ENCODE measurements at places on chromosomes 4 and X.
A peak's percentile ranks its signal among the peaks of the same experiment; 100 is the strongest.

DNA sequence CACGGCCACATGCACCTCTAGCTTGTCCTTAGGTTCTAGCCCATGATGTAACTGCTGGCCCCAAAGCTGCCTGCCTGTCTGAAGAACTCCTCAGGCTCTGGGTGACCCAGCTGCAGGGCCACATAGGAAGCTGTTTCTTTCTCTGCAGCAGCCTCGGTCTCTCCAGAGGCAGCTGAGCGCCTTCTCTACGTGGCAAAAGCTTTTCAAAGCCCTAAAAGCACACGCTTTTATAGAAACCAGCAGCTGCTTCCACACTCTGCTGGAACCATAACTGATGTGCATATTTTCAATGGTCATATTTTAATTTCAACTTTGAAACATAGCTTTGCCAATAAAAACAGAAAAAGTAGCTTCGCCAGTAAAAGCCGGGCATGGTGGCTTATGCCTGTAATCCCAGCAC lies 37.4 kb downstream of the FAM53A start:
- no peak for DNase-seq

DNA sequence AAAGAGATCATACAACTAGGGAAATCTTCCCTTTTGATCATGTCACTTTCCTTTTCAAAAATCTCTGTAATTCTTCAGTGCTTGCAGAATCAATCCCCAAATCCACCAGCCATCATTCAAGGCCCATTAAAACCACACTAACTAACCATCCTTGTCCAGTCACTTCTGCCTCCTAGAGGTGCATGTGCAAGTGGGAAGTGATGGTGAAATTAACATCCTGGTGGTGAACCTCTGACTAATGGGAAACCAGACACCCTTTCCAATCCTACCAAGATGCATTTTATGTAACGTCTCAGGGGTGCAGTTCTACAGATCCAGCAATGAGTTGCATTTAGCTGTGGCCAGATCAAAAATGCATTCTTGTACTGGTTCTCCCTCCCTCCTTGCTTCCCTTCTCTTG lies 341.8 kb downstream of the RAPGEF2 start:
- no peak for DNase-seq

- DNase-seq, result no peak
Observed at GRCh38 chrX:154800478-154801210, 4.6 kb downstream of the MPP1 start.

GRCh38 chrX:153687121-153688039 lies at the start of gene SLC6A8:
Gene SLC6A8 (plus strand): TSS chrX:153687926. CDS start chrX:153688575, 649 bp downstream.
- peak; percentile 80 for DNase-seq

DNA sequence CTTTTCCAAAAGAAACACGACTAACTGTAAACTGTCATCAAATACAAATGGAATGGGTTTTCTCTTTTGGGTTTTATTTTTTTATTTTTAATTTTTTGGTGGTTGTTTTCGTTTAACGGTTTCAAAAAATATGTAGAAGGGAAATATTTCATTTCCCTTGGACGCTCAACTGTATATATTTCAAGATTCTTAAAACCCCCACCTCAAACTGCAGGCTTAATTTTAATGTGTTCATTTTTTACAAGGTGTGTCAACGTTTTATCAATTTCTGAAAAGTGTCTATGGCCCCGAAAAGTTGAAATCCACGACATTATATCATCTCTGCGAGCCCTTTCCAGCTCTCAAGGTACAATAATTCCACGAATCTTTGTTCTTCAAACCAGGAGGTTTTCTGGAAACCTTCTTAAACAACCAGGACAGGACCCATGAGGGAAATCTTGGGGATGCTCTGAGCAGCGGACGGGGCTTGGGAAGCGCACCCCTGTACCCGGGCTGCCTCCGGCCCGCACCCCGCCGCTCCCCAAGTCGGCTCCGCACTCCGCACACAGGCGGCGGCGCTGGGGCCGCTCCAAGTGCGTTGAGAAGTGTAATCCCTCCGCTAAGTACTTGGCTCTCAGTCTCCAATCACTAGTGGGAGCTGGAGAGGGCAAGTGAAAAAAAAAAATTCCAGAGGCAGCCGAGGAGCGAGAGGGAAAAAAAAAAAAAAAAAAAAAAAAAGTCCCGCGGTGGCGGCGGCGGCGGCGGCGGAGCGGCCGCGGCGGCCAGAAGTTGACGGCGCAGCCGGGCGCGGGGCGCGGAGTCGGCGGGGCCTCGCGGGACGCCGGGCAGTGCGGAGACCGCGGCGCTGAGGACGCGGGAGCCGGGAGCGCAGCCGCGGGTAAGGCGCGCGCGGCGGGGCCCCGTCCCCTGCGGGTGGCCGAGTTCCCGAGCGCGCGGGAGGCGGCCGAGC lies at the start of gene BMPR1B:
TSS of gene BMPR1B (plus strand) at position 764 of the 949 bp plus-strand sequence. CDS start 346,470 bp downstream, outside the sequence.
- DNase-seq, result peak; percentile 67

DNA sequence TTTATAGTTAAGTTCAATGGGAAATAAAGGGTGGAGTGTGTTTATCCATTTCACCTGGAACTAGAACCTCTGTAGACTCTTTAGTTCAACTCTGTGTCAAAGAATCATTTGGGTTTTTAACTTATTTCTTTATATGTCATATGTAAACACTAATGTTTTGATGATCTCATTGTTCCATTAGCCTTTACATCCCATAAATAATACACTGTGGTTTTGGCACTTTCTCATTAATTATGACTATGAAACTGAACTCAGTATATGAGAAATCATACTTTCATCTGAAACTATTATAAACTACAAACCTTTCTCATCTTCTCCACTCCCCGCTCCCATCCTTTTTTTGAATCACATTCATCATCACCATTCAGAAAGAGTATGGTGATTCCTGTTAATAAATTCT lies 31.0 kb downstream of the F8 start:
- no peak for DNase-seq

DNA sequence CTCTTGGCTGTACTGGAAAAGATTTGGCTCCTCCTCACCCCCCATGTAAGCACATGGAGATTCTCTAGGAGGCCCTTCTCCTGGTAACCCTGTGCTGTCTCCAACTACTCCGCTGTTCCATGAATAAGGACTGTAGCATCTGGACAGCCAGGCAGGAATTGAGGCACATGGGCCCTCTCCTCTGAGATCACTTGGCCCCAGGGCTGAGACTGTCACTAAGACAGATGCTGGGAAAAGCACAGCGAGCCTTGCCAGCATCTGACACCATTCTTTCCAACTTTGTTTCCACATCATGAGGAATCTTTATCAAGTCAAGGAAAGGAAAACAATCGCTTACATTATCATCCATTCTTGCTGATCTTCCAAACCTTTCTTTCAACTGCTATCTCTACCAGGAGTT lies 222.6 kb upstream of the INTU start:
- DNase-seq, result no peak

GRCh38 chrX:151973851-151974335 lies 583 bp downstream of the GABRE start:
- DNase-seq, result peak; percentile 48

DNA sequence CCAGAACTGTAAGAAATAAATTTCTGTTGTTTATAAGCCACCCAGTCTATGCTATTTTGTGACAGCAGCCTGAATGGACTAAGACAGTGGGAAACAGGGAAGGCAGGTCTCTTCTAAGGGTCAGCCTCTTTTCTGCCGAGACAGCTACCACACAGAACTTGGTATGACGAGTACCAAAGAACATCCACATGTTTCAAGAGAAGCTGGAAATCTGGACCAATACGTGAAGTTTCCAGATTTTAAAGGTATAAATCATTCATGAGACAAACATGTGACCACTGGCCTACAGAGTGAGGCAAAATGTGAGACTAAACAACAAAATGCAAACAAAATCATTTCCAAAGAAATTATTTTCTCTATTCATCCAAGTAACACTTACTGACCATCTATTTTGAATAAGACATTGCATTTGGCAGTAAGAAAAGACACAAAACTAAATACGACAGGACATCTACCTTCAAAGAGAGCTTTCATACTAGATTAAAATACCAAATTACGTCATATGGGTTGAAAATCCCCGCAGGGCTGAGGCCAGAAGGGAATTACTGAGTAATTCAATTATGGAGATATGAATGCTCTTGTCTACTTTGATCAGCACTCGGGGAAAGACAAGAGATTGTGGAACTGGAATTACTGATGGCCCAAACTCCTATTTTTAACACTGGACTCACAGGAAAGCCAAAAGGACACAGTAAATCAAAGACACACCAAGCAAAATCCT lies 7.2 kb downstream of the SCARB2 start:
- no peak for DNase-seq

- no peak for DNase-seq
Observed at GRCh38 chrX:54208531-54208930, 25.5 kb upstream of the FAM120C start.

GRCh38 chrX:43176686-43177085 lies 398.7 kb upstream of the PPP1R2C start:
- DNase-seq, result no peak

DNA sequence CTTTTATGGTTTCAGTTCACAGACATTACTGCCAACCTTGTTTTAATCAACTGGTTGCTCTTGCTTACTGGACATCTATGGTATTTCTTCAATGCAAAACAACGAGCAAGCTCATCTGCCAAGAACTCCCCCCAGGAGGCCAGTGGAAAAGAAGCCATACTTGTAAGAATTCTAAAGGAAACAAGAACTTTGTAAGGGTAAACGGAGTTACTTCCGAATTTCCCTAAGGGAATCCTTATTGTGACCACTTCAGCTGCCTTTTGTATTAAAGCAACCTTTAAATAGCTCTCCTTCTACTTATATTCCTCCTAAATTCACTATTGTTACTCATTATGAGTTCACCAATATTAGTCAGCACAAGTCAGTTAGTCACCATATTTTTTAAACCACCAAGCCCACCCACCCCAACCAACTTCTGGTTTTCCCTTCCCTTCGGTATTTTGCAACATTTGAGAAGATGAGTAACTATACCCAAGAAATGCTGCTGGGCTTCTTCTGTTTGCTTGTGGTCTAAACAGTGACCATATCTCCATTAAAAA lies 602.8 kb upstream of the DIPK2B start:
- no peak for DNase-seq

DNA sequence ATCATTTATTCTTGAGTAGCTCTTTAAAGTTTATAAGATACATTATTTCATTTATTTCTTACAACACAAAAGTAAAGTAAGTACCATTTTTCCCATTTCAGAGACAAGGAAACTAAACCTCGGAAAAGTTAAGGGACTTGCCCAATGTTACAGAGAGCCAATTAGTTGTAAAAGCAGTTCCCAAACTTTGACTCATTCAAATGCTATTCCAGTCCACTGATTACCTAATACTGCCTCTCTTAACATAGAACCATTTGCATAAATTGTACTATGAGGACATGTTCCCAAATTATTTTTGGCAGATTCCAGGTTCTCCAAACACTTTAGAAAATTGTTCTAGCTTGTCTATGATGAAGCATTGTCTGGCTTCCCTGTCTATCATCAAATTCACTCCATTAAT lies 45.6 kb upstream of the GRIA3 start:
- DNase-seq, result no peak

DNA sequence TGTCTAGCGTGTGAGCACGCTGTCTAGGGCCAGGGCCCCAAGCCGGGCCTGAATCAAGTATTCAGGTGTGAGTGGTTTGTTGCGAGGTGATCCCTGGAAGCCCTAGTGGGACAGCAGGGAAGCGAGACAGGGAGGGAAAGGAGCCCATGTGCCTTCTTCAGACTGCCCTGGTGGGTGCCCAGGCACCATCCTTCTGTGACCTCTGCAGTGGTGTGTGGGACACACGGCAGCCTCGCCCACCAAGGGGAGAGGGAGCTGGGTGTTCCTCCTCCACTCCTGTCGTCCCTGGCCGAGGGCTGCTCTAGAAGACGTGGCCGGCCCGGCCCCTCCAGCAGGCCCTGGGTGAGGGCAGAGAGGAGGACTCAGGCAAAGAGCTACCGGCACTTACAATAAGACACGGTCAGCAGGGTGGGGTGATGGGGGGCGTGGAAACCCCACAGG lies 47.4 kb downstream of the HTRA3 start:
- DNase-seq, result peak; percentile 38

DNA sequence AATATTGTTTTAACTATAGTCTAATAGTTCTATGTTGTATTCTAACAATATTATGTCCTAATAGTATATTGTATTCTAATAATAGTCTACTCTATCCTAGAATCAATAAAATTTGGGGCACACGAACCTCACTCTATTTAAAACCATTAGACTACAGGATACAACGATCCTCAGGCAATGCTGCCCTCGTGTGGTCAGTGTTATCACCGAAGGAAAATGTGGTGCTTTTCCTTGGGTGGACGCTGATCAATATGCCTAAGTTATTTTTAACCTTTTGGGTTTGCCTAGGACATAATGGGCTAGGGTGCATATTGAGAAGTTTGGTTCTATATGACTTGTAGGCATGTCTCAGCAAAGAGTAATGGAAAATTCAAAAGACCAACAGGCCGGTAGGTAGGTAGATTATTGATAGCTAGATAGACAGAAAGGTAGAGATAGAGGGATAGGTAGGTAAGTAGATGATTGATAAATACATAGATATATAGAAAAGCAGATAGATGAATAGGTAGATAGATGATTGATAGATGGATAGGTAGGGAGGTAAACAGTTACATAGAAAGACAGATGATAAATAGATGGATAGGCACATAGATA lies 75.1 kb downstream of the PRKX start:
- peak; percentile 63 for DNase-seq

GRCh38 chrX:129976441-129976840 lies 6.0 kb upstream of the BCORL1 start:
- DNase-seq, result no peak

- DNase-seq, result no peak
Observed at GRCh38 chr4:133402616-133403015, 253.5 kb downstream of the PCDH10 start.

- no peak for DNase-seq
Observed at GRCh38 chrX:101708163-101708562, 48.5 kb upstream of the ARMCX2 start.

DNA sequence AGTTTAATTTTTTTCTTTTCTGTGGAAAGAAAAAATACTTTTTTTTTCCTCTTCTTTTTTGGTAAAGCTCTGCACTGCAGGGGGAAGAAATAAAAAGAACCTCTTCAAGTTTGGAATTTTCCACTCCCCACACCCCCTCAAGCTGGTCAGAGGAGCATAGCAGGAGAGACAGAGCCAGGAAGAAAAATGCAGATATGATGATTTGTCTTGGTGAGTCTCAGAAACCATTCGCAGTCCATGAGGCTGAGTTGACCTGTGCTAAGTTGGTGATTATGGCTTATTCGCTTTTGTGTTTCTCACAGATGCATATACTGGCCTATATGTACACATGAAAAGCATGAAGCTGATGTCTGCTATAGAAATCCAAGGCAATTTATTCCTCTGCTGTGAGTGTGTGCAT lies 205.9 kb downstream of the LDB2 start:
- no peak for DNase-seq

DNA sequence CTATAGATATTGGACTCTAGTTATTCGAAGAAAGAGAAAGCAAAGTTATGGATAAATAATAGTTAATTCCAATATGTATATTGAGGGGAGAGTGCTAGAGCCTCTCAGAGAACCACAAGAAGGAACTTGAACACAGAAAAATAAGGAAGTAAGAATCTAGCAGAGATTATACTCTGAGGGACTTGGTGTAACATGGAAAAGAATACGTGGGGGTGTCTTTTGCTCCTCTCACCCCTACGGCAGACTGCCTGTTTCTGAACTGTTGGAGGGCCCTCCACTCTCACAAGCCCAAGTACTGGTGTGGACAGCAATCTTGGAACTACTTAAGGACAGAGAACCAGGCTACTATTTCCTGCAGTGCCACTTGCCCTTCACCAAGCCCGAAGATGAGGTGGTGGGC lies 1174.4 kb upstream of the PCDH10 start:
- no peak for DNase-seq

- DNase-seq, result no peak
Observed at GRCh38 chrX:29671421-29671820, 543.9 kb upstream of the MAGEB2 start.
